ENCODE measurements at places on chromosomes 5 and 9.

DNA sequence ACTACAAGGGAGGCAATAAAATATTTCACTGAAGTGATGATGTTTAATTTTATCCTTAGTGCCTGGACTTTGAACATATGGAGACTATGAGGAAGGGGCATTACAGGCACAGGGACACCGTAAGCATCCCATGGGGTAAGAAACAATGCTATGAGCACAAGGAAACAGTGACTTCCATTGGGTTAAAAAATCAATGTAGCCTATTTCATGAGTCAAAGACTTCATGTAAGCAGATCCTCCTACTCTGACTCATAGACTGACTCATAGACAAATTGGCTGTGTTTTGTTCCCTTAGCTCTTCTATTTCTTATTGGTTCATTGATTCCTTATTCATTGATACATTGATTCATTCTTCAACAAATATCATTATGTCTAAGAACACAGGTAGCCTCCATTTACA is 351.0 kb downstream of the PRELID2 start:
- no peak for DNase-seq

DNA sequence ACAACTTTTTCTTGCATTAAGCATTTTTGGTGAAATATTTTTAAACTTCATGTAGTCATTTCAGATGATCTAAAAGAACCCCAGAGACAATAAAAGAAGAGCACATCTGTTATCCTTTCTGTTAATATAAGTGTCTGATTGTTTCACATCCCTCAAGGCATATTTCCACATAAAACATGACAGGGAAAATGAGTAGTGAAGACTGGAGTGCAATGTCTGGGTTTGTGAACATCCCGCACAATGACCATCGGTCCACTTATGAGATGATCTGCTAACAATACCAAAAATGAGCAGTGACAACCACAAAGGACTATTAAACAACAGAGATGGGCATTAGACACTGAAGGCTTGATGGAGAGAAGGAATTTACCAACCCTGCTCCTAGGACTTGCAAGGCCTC is 209.1 kb downstream of the NR2F1-AS1 start:
- no peak for DNase-seq

DNA sequence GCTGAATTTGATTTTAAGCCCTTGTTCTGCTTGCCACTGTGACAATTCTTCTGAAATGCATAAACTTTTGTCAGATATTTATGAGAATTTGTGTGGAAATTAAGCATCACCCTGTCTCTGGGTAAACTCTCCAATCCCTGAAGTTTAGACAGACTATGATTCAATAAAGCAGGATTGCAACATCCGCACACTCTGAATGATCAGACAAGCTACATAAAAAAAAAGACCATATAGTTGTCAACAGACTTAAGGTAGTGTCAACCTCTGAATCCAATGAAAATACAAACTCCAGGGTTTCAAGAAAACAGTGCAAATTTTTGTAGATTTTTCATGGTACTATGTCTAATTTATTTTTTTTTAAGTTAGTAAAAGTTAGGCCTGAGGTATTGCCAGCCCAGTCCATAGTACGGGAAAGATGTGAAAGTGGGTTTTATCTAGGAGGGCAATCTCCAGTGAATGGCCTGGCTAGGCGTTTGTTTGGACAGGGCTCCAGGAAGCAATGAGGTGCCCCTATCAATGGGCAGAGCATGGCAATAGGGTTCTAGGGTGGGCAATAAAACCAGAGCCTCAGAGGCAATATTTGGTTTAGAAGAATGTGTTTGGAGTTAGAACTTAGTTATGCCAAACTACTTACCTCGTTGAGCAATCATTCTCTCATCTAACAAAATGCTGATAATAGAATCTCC is 762.6 kb upstream of the SEMA6A start:
- no peak for DNase-seq

DNA sequence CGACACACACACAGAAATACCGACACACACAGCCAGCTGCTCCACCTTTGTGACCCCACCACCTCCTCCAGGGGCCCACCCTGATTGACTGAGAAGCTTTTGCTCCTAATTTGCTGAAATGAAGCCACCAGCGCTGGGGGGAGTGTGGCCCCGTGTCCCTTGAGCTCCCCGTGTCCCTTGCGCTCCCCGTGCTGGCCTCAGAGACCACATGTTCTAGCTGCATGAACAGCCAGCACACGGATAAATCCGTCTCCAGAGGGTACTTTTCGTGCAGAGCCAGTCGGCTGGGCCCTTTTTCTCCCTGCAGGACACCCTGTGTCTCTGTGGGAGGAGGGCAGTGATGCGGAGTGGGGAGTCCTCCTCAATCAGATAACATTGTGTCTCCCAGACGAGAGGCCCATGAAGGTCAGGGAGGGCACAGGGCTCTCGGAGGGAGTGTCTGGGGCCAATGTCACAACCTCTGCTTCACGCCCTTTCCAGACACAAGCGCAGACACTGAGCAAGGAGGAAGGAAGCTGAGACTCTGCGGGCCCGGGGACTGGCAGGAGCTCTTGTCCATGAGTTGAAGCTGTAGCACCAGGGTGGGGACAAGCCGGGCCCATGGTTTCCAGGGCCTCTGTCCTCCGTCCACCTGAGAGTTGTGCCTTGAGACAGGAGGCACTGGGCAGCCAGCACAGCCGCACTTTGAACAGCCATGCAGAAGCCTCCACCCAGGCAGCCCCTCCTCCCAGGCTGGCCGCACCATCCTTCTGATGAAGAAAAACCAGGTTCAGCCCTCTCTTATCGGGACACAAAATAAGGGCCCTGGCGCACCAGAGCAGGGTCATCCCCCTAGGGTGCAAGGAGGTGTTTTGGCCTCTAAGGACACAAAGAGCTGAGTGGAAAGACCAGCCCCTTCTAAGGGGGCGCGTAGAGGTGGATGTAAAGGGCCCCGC is 36.4 kb upstream of the SLC6A19 start:
- no peak for DNase-seq

DNA sequence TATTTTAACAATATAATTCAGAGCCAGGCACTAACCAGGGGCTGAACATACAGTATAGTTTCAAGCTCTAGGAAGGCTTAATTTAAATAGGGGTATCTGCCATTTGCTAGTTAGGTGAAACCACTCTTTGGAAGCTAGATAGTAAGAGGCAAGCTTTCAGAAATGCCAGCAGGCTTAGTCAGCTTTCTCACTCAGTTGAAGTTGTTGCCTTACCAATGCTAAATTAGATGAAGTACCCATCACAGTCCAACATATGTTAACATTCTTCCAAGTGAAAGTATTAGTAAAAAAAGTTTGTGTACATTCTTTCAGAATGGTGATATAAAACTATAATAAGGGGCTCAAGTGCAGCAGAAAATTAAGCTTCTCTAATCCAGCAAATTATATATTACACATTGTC is 215.0 kb downstream of the CNTLN start:
- no peak for DNase-seq

- no peak for DNase-seq
Observed at GRCh38 chr9:82436475-82436874, 447.9 kb downstream of the SPATA31D1 start.

GRCh38 chr5:60483050-60483449 is 216.9 kb downstream of the DEPDC1B start:
- DNase-seq: no peak

GRCh38 chr5:10590226-10590999 is 26.5 kb downstream of the ANKRD33B start:
- DNase-seq: no peak

DNA sequence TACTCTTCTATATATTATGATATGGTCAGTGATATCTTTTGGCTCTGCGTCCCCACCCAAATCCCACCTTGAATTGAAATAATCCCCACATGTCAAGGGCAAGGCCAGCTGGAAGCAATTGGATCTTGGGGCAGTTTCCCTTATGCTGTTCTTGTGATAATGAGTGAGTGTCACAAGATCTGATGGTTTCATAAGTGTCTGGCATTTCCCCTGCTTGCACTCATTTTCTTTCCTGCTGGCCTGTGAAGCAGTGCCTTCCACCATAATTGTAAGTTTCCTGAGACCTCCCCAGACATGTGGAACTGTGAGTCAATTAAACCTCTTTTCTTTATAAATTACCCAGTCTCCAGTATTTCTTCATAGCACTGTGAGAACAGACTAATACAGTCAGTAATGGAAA is 45.0 kb upstream of the TNC start:
- DNase-seq: no peak

- DNase-seq: peak; percentile 91
Observed at GRCh38 chr5:149636861-149637246, 55.6 kb downstream of the ARHGEF37 start.

DNA sequence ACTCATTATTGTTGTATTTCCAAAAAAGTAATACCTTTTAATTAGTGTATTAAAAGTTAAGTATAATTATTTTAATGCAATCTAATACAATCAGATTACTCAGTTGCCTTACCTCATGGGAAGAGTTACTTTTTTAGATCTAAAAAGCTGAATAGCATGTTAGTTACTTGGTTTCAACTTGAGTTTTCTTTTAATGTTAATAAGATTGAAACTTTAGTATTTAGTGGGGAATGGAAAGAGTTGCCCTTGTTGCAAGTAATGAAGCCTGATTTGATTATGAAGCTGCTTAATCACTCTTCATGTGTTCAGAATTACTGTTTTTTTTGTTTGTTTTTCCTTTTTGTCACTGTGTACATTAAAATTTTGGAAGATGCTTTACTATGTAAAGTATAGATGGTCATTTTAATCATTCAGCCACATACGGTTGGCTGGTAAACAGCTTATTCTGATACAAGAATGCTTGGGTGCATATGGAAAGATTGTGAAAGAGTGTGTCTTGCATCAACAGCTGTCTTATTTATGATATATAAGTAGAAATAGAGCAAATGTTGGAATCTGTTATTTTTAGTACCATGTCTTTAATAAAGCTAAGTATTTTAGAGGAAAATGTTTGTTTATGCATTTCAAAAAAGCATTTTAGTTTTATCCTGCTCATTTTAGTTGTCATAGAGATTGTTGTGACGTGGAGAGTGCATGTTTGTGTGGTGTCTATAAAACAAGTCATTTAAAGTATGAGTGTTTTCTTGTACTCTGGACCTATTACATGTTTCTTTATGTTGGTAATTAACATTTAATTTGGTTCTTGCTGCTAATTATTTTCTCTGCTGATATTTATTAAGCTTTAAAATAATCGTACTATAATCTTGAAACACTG is 36.4 kb downstream of the SREK1 start:
- no peak for DNase-seq

- DNase-seq: no peak
Observed at GRCh38 chr9:108323615-108324014, 532.2 kb downstream of the ACTL7B start.

DNA sequence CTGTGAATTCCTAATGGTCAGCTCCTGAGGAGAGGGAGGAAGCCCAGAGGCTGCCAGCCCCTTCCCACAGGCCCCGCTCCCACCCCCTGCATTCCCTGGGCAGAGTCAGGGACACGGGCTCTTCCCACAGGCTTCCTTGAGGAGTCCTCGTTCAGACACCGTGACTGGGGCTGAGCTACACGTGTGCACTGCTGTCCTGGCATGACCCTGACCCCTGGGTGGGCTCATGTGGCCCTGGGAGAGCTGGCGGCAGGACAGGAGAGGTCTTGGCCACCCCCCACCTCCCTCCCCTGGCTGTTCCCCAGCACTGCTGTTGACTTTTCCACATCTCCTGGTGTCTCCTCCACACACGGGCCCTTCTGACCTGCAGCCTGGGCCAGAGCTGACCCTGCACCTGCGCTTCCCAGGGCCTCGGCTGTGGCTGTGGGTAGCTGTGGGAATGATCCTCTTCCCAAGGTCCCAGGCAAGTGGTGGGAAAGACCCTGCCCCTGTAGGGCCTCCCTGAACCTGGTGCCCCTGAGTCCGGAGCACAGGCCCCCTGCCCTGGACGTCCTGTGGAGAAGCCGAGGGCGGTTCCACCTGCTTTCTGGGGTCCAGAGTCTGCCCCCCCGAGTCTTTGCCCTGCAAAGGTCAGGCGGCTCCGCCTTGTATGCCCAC is 56.5 kb upstream of the NKD2 start:
- no peak for DNase-seq

- DNase-seq: no peak
Observed at GRCh38 chr9:76704593-76705204, 59.5 kb upstream of the PCA3 start.

GRCh38 chr9:89428901-89429890 is 68.7 kb downstream of the SEMA4D start:
- no peak for DNase-seq

DNA sequence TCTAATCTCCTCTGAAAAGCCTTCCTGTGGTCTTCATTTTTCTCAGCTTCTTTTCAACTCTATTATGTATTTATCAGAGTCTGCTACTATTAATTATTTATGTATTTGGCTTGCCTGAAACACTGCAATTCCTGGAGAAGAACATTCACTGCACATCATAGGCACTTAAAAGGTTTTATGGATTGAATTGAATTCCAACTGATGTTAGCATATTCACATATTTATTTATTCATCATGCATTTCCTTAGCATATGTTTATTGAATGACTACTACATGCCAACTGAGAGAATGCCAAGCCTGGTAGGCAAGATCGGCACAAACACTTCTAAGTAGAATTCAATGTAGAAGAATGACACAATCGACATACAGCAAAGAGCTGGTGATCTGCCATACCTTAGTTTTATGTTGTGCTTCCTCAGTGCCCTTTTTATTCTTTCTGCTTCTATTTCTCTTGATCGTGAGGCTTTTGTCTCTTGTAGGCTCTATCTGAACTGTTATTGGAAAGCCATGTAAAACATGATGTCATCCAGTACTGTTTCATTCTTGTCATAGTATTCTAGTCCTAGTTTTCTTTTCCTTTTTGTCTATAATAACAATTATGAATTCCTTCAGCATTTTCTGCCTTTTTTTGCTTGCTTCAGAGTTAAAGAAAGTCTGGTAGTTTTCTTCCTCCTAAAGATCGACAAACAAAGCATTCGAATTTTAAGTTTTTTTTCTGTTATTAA is 454.2 kb downstream of the TLE4 start:
- DNase-seq: no peak

- no peak for DNase-seq
Observed at GRCh38 chr9:129775448-129775798, 22.6 kb upstream of the PTGES start.

GRCh38 chr5:6914347-6914746 is 201.1 kb downstream of the TENT4A start:
- no peak for DNase-seq

- no peak for DNase-seq
Observed at GRCh38 chr5:61228229-61228628, 66.0 kb upstream of the SMIM15 start.
